ENCODE measurements at places on chromosomes 16 and 17.

GRCh38 chr16:75309156-75309555 lies 57.7 kb upstream of the BCAR1 start:
- DNase-seq = no peak

- DNase-seq = no peak
Observed at GRCh38 chr17:31469959-31470358, 78.5 kb downstream of the RAB11FIP4 start.

DNA sequence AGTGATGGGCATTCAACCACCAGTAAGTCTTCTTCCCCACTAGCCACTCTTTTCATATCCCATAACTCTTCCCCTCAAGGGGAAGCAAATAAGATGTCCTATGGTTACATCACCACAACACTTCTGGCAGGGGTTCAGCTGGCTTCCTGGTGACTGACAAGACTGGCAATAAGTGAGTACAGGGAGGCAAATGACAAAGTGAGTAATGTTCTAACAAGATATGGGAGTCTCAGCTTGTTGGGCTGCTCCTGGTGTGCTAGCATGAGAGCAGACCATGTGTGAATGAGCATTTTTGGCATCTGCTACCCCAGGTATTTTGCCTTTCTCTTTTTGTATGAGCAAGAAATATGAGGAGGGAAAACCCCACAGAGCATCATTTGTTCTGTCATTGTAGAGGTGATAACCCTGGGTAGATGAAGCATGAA lies 9.9 kb downstream of the TMIGD1 start:
- DNase-seq = no peak

GRCh38 chr16:46844771-46845170 lies 13.8 kb upstream of the C16orf87 start:
- DNase-seq = no peak

GRCh38 chr17:47220531-47220999 lies 11.4 kb downstream of the MYL4 start:
- DNase-seq = no peak

GRCh38 chr16:52757746-52758472 lies 211.0 kb upstream of the TOX3 start:
- DNase-seq = no peak

DNA sequence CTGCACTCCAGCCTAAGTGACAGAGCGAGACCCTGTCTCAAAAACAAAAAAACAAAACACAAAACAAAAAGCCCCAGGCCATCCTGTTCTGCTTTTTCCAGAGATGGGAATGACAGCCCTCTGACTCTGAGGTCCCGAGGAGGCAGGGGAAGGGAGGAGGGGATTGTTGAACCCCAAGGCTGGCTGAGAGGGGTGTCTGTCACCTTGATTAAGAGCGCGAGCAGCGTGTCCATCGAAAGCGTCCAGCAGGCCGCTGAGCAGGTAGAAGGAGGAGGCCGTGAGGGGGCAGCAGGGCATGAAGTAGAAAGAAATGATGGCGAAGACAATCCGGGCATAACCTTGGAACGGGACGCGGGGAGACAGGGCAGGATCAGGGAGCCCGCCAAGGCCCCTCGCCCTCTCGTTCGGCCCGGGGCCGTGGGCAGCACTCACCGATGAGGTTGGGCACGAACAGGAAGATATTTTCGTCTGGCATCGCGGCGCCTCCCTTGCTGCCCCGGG lies 593 bp downstream of the CDIPT start:
- no peak for DNase-seq

DNA sequence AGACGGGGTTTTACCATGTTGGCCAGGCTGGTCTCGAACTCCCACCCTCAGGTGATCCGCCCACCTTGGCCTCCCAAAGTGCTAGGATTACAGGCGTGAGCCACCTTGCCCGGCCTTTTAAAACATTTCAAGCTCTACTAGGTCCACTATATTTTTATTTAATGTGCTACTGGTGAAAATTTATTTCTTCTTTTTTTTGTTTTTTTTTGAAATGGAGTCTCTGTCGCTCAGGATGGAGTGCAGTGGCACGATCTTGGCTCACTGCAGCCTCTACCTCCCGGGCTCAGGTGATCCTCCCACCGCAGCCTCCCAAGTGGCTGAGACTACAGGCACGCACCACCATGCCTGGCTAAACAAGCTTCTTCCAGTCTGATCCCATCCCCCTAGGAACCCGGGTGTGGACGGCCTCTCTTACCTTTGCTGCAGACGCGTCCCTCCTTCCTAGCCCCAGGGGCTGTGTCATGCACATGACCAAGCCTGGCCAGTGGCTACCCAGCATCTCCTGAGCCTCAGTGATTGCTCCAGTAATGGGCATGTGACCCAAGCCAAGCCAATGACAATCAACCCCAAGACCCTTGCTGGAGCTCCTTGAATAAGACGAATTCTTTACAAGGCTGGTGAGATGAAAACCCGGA lies 40.1 kb upstream of the LITAF start:
- no peak for DNase-seq

DNA sequence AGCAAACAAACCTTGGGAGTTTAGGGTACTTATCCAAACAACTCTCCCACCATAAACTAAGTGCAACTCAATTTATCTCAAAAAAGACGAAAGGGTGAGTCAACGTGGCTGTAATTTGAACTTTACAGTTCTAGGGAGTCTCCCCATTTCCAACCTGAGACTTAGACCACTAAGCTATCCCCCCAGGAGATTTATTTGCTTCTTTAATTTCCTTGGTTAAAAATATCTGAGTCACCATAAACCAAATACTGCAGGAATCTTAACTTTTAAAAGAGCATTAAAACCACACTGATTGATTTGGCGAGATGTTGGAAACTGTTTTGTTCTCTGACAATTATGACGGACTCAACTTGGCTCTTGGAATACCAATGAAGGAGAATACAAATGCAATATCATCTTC lies 299.3 kb upstream of the SOX9 start:
- DNase-seq = no peak

DNA sequence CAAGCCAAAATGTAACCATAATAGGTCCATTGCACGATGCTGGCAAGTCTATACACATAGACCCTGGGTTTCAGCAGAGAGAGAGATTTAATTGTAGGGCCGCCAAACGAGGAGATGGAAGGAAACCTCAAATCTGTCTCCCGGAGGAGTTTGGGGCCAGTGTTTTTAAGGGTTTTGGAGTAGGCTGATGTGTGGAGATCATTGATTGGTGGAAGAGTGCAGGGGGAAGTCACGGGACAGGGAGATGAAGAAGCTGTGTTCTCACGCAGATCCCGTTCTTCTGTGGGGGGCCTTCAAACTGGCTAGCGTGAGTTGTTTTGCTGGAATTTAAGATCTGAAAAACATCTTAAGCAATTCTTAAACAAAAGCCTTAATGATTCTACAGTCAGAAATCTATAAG lies 84.8 kb downstream of the KATNIP start:
- DNase-seq = no peak

DNA sequence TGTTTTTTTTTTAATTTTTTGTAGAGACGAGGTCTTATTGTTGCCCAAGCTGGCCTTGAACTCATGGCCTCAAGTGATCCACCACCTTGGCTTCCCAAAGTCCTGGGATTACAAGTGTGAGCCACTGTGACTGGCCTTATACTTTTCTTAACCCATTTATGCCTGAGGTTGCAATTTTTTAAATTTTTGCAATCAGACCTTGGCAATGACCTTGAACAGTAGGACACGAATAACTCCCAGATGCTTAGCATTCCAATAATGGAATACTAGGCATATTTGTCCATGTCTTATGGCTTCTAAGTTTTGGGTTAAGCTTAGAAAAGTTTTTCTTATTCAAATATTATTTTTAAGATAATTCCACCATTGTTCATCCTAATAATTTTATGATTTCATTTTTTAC lies 28.3 kb upstream of the TMEM97 start:
- DNase-seq = no peak

- DNase-seq = no peak
Observed at GRCh38 chr17:78329263-78330059, 30.4 kb downstream of the SOCS3 start.

GRCh38 chr16:23941963-23942564 lies 106.3 kb downstream of the PRKCB start:
- no peak for DNase-seq

- DNase-seq = no peak
Observed at GRCh38 chr17:47966079-47966519, 4.8 kb upstream of the CDK5RAP3 start.

DNA sequence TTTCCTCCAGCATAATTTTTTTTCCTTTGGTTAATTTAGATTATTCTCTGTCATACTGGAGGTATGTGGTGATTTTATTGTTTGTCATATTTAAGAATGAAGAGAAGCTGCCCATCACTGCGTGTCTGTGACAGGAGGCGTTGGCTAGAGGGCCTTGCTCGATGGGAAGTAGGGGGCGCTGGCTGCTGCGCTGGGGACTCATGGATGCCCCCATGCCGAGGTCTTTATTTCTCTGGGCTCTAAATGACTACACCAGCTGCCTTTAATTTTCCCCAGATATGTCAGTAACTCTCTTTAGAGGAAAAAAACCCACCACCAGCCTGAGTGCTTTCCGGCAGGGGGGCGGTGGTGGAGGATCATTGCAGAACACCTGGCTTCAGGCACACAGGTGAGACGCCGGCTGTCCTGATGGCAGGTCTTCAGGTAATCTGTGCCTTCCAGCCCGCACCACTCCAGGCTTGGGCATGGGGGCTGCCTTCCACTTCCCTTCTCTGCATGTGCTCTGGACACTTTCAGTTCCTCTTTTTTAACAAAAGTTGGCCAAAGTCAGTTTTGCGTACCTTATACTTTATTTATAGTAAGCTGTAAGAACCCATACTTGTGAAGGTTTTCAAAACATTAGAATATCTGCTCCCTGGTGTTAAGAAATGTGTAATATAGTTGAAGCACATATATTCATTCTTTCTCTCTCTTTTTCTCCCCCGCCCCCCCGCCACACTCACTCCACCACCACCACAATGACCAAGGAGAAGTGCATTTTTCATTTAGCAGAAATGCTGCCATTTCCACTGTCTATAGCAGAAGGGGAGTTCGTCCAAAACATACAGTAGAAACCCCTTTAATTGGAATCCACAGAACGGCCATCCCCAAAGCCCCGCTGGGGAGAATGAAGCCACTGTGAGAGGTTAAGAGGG lies 192.7 kb downstream of the RPTOR start:
- no peak for DNase-seq

GRCh38 chr16:25925421-25925820 lies 233.7 kb downstream of the HS3ST4 start:
- no peak for DNase-seq

DNA sequence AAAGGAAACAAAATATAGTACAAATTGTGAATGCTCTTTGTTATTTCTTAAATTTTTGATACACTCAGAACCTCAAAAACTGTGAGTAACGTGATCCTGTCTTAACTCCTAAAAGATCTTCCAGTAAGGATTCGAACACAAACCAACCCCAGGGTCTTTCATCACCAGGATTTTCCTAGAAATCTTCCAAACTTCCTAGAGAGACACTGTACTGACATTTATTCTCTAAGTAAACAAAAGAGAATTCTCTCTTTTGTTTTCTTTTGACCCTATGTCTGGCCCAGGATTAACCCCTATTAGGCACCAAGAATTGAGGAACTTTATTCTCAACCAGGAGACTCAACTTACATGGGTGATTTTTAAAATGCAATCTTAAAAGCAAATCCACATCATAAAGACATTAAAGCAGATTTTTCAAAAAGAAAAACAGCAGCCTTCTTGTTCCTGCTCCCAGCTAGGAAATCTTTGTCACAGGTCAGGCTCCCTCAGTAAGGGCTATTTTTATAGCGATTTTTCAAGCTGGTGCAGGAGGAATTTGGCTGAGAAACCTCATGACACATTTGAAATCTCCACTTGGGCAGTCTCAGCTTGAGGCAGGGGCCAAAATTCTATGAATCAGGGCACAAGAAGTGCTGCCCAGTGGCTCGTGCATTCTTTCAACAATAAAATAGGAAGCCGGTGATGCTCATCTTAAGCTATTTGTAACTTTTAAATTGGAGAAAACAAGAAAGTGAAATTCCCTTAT lies 6.2 kb upstream of the SMG1 start:
- DNase-seq = no peak

DNA sequence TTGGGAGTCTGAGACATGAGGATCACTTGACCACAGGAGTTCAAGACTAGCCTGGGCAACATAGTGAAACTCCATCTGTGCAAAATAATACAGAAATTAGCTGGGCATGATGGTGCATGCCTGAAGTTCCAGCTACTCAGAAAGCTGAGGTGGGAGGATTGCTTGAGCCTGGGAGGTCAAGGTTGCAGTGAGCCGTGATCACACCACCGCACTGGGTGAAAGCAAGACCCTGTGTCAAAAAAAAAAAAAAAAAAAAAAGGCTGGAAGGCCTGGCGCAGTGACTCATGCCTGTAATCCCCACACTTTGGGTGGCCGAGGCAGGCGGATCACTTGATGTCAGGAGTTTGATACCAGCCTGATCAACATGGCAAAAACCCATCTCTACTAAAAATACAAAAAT lies 8.1 kb downstream of the UBN1 start:
- DNase-seq = no peak

GRCh38 chr16:85479972-85480726 lies 133.0 kb upstream of the GSE1 start:
- no peak for DNase-seq

GRCh38 chr17:46854948-46855347 lies 3.6 kb downstream of the WNT9B start:
- DNase-seq = no peak

GRCh38 chr17:6589266-6589946 lies 33.1 kb upstream of the PITPNM3 start:
- DNase-seq = no peak

- DNase-seq = no peak
Observed at GRCh38 chr17:66994930-66995535, 30.5 kb downstream of the CACNG4 start.

GRCh38 chr16:212999-213398 lies 16.2 kb downstream of the LUC7L start:
- DNase-seq = no peak

- DNase-seq = no peak
Observed at GRCh38 chr16:57469917-57470470, 7.5 kb downstream of the POLR2C start.

DNA sequence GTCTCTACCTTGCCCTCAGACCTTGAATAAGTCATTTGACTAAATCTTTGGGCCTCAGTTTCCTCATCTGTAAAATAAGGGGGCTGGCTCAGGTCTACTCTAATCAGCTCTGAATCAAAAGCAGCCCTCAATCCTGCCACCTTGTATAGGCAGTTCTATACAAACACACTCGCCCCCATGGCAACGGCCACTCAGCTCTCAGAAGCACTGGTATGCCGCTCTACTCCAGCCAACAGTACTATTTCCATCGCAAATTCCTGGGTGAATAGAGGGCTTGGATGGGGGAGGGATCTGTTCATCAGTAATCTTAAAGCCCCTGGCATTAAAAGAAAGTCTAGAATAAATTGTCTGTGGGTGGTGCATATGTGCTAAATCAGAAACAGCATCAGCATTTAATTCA lies 21.2 kb upstream of the TAOK1 start:
- no peak for DNase-seq

- no peak for DNase-seq
Observed at GRCh38 chr16:83633286-83633685, 174.5 kb upstream of the HSBP1 start.

GRCh38 chr17:18248300-18248731 lies 10.2 kb downstream of the FLII start:
- peak; percentile 1 for DNase-seq

GRCh38 chr17:19237389-19238166 lies 412 bp downstream of the EPN2 start:
- DNase-seq = no peak

Measured in NCI-H2081 treated with DMSO at 0.1 percent for 48 hours (cell line).